8988T (cell line): ENCODE measurements at places on chromosomes 2 and 18.

DNA sequence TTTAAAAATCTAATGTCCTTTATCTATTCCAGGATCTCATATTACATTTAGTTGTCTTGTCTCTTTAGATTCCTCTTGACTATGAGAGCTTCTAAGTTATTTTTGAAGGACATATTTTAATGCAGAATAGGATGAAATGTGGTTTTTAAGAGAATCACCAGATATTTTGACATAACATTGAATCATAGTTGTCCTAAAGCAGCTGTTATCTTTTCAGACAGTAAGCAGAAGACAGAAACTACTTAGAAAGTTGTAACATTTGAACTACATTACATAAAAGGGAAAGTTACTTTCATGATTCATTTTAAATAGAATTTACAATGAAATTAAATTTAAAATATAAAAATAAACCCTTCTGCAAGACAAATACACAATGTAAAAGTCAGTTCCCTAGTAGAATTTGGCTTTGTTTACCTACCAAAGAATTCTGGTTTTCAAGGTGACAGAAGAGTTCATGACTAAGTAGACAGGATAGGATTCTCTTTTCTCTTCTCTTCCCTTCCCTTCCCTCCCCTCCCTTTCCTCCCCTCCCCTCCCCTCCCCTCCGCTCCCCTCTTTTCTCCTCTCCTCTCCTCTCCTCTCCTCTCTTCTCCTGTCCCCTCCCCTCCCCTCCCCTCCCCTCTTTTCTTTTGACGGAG is 186.0 kb downstream of the DIS3L2 start:
- no peak for DNase-seq

- no peak for DNase-seq
These were observed 131.4 kb upstream of the MAP3K20 start for GRCh38 chr2:172944022-172944793.

GRCh38 chr2:234863043-234863934 is 88.5 kb upstream of the SH3BP4 start:
- no peak for DNase-seq

DNA sequence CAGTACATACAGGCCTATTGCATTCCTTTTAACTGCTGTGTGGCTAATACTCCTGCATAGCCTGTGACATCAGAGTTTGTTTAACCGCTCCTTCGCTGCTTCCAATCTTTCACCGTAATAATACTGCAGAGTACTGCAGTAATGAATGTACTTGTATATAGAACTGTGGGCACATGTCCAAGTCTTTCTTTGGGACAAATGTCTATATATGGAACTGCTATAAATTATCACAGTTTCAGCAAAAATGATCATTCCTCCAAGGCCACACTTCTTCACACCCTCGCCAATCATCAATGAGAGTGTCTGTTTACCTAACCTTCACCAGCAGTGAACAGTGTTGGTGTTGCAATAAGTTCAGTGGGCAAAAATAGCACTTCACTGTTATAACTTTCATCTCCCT is 230.4 kb downstream of the SP3 start:
- no peak for DNase-seq

DNA sequence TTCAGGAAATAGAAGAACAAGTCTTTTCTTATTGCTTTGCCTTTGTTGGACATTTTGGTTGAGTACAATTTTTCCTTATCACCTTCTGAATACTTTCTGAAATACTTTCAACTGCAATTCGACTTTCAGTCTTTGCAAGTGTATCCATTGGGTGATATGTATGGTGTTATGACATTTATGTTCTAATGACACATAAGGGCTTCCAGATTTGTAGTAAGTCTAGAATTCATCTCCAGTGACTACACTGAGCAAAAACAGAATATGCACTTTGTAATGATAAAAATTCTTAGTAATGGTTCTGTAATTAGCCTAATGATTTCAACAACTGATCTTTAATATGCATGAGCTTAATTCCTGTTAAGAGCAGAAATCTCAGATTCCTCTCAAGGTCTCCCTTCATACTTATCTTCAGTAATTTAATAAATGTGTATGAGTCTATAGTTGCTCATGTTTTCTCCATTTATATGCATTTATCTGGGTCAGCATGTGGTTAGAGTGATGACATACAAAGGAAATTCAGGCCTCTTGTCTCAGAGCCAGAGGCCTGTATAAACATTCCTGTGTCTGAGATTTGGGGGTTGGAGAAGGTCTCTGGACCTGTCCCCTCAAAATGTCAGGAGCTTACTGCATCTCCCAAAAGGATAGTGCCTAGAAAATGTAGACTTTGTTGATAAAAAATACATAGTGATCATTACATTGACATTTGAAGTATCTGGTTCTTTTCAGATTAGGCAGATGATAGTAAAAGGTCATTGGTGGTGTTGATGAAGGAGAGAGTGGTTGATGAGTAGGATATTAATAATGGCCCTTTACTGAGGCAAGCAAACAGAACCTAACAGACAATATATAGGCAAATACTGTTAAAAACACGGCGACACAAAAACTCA is 114.9 kb downstream of the QPCT start:
- DNase-seq, result no peak

DNA sequence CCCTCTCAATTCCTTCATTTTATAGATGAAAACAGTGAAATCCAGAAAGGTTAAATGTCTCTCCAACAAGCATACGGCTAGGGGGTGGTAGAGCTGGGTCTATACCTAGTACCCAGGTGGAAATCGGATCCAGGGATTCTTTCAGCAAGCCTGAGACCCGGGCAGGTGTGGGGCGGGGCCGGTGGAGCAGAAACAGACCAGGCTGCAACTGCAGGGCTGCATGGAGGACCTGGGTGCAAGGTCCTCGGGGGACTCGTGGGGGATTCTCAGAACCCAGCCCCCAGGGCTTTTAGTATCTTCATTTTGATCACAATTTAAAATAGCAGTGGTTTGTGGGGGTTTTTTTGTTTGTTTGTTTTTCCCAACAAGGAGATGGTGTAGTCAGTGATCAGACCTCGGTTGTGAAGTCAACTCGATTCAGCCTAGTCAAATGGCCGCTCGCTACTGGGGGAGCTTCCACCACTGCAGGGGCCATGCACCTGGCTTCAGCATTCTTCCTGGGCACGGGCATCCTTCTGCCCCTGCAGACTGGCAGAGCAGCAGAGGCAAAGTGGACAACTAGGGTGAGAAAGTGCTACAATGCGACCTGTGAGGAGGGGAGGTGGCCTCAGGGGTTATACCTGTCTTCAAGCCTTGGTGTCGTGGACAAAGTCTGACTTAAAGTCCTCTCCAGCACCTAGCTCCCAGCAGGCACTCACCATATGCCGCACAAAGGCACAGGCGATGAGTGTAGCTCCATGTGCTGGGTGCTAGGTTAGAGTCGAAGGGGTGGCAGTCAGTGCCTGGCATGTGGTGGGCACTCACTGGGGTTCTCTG is 46.3 kb downstream of the GORASP2 start:
- no peak for DNase-seq

DNA sequence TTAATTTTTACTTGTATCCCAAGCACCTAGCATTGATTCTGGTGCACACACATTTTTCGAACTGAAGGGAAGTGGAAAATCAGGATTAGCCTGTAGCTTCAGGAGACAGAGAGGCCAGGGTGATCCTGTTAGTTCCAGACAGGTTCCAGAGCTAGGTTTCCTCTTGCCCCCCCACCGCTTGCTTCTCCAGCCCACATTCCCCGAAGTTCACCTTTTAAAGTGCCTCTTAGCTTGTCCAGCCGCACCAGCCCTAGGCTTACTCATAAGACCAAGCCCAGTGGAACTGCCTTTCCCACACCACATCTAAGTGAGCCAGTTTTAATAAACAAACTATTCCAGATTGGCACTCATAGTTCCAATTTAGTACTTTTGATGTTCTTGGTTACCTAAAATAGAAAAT is 898.6 kb upstream of the KLHL29 start:
- DNase-seq, result no peak

- no peak for DNase-seq
These were observed 410.6 kb upstream of the FIGN start for GRCh38 chr2:164146441-164146840.

GRCh38 chr2:84137034-84137433 is 322.0 kb downstream of the SUCLG1 start:
- DNase-seq, result no peak

DNA sequence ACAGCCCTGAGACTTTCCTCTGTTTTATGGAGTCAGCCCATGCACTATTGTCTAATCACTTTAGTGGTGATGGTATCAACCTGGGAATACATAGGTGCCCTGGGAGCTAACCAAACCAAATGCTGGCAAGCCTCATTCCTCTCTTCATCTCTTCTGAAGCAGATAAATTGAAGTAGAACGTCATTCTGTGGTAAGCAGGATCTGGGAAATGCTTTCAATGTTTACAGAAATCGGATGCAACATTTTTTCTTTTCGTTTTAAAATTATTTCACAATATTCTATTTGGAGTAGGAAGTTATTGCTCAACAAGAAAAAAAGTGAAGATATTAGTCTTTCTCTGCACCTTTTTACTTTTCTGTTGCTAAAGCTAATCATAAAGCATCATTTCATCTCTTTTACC is 114.2 kb downstream of the RBMS1 start:
- no peak for DNase-seq

GRCh38 chr18:10265560-10266333 is 188.7 kb upstream of the APCDD1 start:
- no peak for DNase-seq

GRCh38 chr2:107747964-107748583 is 78.6 kb upstream of the RGPD4 start:
- no peak for DNase-seq

GRCh38 chr18:60502591-60502990 is 130.0 kb upstream of the MC4R start:
- DNase-seq, result no peak

DNA sequence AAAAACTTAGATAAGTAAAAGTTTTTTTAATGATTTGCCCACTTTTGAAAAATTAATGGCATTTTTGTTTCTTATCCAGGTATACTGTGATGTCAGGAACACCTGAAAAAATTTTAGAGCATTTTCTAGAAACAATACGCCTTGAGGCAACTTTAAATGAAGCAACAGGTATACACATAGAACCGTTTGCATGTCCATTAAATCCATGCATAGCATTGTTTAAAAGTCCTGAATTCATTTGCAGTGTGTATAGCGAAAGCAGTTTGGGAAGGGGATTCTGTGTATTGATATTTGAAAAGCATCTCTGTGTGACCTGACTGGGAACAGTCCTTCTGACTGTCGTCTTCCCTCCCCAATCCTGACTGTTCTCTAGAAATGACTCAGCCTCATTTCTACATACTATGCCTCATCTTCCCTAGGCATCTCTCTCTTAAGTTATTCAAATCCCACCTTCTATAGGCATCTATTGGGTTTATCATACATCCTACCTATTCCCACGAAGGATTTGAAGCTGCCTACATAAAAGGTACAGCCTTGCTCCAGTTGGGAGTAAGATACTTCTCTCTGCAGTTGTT is 79.2 kb upstream of the MAP3K20 start:
- DNase-seq, result no peak

GRCh38 chr2:11695576-11695975 is 25.6 kb upstream of the NTSR2 start:
- DNase-seq, result no peak

GRCh38 chr2:10305254-10305635 is 2.5 kb downstream of the HPCAL1 start:
- no peak for DNase-seq

DNA sequence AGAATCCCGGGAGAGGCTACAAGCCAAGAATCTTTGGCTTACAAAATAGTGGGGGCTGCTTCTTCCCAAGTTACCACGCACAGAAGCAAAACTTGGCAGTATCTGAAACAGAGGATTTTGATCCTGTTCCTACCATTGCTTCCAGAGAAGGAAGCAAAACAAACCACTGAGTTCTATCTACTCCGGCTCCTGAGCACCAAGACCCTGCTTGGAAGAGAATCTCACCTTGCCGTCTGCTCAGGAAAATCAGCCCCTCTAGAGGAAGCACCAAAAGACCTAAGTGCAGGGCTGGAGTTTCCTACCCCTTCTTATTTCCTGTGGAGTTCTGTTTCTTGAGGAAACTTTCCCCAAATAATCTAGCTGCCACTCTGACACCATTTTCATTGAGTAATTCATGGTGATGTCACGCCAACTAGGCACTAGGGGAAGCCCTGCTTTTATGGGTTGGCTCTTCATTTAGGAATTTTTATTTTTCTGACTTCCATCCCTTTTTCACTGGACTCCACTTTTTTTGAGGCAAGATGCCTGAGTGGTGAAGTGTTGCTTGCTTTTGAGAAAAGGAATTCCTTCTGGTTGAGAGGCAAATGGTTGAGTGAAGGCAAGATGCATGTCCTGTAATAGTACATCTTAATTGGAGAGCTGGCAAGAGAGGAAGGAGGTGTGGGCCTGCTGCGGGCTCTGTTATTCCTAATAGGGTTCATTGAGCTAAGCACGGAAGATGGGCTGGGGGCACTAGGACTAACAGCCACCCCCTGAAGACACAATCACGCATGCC is 36.8 kb upstream of the EML4 start:
- no peak for DNase-seq

GRCh38 chr2:235534678-235535422 is 41.0 kb downstream of the AGAP1 start:
- DNase-seq, result no peak

GRCh38 chr2:152930501-152930900 is 212.1 kb downstream of the ARL6IP6 start:
- no peak for DNase-seq

DNA sequence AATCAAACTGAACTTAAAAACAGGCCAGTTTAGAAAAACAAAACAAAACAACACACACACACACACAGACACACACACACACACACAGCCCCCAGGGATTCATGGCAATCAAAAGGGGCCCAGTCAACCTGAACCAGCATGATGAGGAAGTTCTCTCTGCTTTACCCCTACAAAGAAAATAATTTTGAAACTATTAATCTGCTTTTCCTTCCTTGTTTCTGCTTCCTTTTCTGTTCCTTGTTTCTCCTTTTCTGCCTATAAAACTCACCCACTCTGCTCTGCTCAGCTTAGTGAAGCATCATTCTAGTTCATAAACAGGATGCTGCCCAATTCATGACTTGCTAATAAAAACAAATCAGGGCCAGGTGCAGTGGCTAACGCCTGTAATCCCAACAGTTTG is 203.1 kb downstream of the RAB3GAP1 start:
- DNase-seq, result no peak
